ENCODE measurements at places on chromosomes 1 and 21. TPM values are rescaled to one million over a fixed set of nuclear protein-coding genes. Genes with fewer than 3 reads are reported as not detected.

GRCh38 chr1:228163007-228163753, 2.4 kb upstream of the IBA57 start:
- no peak for DNase-seq

DNA sequence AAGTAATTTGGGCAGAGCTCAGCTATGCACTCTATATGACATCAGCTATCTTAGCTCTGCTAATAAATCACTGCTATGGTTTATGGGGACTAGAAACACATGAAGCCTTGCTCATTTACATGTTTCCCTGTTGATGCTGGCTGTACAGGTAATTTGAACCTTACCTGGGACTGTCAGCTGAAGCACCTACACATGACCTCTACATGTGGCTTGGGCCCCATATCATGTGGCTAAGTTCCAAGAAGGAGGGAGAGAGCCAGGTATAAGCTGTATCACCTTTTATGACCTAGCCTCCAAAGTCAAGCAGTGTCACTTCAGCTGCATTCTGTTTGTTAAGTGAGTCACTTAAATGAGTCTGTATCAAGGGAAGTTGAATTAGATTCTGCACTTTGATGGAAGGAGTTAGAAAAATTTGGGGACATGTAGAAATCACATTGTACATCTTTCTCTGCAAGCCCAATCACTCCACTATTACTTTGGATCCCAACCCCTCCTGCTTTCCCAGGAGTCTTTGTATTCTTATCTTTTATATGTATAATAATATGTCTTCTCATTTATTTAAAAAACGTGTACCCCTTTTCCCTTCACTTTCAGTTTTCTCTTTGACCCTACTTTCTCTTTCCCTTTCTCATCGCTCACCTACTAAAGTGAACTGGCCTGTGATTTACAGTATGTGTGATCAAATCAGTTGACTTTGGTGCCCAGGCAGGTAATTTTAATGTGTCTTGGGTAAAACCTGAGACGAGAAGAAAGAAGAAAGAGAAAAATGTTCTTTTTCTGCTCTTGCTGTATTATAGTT, 53.4 kb upstream of the PRKACB start:
- no peak for DNase-seq

Gene PLA2G2C
- not detected for total RNA-seq

Gene E2F2
- total RNA-seq: 0.60 TPM

Gene CYP4Z1
- total RNA-seq: 4.3 TPM

Gene FMO4
- total RNA-seq: 6.2 TPM
